ENCODE measurements at places on chromosomes 5 and 9. TPM values are rescaled to one million over a fixed set of nuclear protein-coding genes. Genes with fewer than 3 reads are reported as not detected.
A peak's percentile ranks its signal among the peaks of the same experiment; 100 is the strongest.

HMCN2 gene
- under 0.01 TPM for total RNA-seq

GRCh38 chr5:33810491-33811120, 81.2 kb downstream of the ADAMTS12 start:
- no peak for DNase-seq

DNA sequence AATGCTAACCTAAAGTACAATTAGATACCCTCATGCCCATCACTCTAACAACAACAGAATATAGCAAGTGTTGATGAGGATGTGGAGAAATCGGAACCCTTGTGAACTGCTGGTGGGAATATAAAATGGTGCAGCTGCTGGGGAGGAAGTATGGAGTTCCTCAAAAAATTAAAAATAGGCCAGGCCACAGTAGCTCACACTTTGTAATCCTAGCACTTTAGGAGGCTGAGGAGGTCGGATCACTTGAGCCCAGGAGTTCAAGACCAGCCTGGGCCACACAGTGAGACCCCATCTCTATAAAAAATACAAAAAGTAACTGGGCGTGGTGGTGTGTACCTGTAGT, 18.0 kb upstream of the MRNIP start:
- no peak for DNase-seq

- no peak for DNase-seq
These were observed 1060.7 kb downstream of the EFNA5 start for GRCh38 chr5:106610041-106610440.

DNA sequence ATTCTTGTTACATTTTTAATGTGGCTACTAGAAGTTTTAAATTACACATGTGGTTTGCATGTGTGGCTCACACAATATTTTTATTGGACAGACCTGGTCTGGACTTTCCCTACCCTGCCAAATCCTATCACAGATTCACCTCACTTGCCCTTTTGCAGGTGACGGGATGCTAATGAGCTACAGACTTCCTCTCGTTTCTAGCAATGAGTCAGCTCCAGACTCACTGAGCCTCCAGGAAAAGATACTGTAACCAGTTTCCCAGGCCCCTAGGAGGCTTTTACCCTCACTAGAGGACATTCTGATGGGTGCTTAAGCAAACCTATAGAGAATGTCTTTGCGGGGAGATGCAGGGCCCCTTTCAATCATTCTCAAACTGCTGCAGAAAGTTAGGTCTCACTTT, 135.4 kb downstream of the WDR41 start:
- DNase-seq, result peak; percentile 56
